ENCODE measurements at places on chromosomes 3 and 15. TPM values are rescaled to one million over a fixed set of nuclear protein-coding genes. Genes with fewer than 3 reads are reported as not detected.

The TGM4 gene
- total RNA-seq, result not detected

GRCh38 chr3:35413483-35413882 lies 225.8 kb upstream of the ARPP21 start:
- H3K27ac ChIP-seq, result no peak overlapping the region
- no peak for DNase-seq
- H3K4me3 ChIP-seq, result no peak overlapping the region
- H3K36me3 ChIP-seq, result no peaks in the 10 kb centered on the region
- 0 out of 2 replicates have a peak, but pooled peaks cover 5% of the 10 kb centered on the region for H3K4me1 ChIP-seq

GRCh38 chr3:193894121-193894863 lies 241.7 kb upstream of the HES1 start:
- H3K27ac ChIP-seq, result no peak overlapping the region
- H3K27me3 ChIP-seq, result no peaks in the 10 kb centered on the region
- no peak overlapping the region for H3K4me3 ChIP-seq

GRCh38 chr15:39466750-39467105 lies 114.2 kb upstream of the THBS1 start:
- no peak for DNase-seq
- peaks cover 4% of the 10 kb centered on the region for H3K4me1 ChIP-seq
- no peak overlapping the region for H3K4me3 ChIP-seq
- no peak overlapping the region for H3K27ac ChIP-seq
- no peaks in the 10 kb centered on the region for H3K27me3 ChIP-seq

GRCh38 chr3:195111319-195111705 lies 159.6 kb downstream of the XXYLT1 start:
- no peak for DNase-seq
- H3K27me3 ChIP-seq, result no peaks in the 10 kb centered on the region
- no peak overlapping the region for H3K4me3 ChIP-seq
- H3K4me1 ChIP-seq, result no peaks in the 10 kb centered on the region

DNA sequence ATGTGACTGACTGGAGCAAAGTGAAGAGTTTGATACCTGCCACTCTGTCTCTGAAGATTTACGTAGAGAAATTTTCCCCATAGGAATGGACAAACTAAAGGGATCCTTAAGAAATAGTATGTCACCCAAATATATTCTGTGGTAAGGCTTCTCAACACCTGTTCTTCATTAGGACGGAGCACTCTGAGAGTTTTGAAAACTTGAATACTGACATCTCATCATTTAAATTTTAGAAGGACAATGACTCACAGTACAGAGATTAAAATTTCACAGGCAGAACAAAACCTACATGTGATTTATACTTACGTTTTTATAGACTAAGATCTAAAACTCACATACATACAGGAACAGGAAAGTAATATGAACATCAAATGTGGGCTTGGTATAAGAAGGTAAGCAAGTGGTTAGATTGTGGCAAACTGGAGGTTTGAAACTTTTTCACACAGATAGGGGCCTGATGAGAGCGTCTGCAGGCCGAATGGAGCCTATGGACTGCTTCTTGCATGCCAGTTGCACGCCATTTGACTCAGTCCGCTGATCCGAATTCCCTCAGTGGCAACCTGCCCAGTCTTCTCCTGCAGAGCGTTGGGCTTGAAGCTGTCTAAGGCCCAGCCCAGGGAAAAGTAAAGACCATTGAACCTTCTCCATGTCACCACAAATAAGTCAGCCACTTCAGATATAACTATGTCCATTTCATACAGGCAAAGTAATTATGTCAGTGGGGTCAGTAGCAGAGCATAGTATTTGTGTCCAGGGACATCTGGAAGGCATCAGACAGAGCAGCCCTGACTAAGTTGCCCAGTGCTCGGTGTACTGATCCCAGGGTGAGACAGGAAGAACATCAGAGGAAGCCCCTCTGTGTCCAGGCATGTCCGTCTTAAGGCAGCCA lies 45.7 kb downstream of the ZBTB38 start:
- no peak overlapping the region for H3K4me3 ChIP-seq
- peaks cover 17% of the 10 kb centered on the region for H3K36me3 ChIP-seq
- no peak for DNase-seq

DNA sequence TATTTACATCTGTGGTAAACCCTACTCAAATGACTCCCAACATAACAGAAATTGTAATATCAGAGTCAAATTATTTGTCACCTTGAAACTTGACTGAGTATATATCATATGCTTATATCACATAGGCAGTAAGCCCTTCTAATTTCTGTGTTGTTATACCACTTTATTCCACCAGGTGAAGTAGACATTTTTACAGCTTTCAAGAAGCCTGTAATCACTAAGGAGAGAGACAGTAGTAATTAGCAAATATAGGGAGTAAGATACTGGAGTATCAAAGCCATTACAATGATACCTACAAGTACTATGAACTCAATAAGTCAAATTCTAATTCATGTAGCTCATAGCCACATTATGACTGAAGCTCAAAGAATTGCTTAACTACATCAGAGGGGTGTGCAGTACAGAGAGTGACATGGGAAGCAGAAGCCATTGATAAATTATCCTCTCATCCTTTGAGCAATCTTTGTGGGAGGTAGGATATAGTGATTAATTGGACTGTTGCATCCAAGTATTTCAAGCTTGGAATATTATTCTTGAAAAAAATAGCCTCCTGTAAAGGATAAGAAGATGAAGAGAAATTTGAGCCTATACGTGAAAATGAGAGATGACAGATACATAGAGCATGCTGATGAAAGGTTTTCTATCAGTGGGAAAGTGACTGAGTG lies 1005.9 kb downstream of the ZPLD1 start:
- H3K4me3 ChIP-seq, result no peak overlapping the region
- H3K4me1 ChIP-seq, result no peaks in the 10 kb centered on the region
- H3K36me3 ChIP-seq, result no peaks in the 10 kb centered on the region
- no peaks in the 10 kb centered on the region for H3K27me3 ChIP-seq
- DNase-seq, result peak; percentile 36

- DNase-seq, result no peak
- H3K27me3 ChIP-seq, result no peaks in the 10 kb centered on the region
- H3K27ac ChIP-seq, result no peak overlapping the region
- no peaks in the 10 kb centered on the region for H3K36me3 ChIP-seq
- no peak overlapping the region for H3K4me3 ChIP-seq
Measured at GRCh38 chr3:20246662-20247061, 60.7 kb upstream of the SGO1 start.

DNA sequence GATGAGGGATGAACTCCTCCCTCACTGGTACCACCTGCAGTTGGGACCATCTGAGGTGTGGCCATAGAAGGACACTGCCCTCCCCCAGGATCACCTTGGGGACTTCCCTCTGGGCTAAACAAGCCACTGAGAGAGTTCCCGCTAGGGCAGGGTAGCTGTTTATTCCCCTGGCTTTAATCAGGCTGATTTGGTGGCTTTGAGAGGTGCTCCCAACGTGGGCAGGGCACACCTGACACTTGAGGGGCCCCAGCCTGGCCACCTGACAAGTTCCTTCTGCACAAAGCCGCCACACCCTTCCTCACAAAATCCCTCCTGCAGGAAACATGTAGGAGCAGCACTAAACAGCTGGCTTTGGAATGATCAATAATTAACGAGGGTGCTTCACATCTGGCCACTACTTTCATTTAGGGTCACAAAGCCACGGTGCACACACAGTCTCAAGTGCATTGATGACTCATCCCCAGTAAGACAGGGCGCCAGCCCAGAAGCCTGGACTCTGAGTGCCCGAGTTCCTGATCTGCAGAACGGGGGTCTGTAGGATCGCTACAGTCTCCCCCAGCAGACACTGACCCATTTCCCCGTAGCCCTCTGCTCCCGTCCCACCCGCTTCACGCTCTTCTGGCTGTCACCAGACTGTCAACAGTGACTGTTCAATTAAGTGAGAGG lies 75.1 kb downstream of the ATP10A start:
- no peak for DNase-seq
- H3K4me1 ChIP-seq, result no peaks in the 10 kb centered on the region
- no peak overlapping the region for H3K27ac ChIP-seq
- no peaks in the 10 kb centered on the region for H3K27me3 ChIP-seq
- no peak overlapping the region for H3K4me3 ChIP-seq
- no peaks in the 10 kb centered on the region for H3K36me3 ChIP-seq

The CACNA1D gene
- total RNA-seq, result not detected

- H3K27me3 ChIP-seq, result no peaks in the 10 kb centered on the region
- H3K27ac ChIP-seq, result no peak overlapping the region
- no peaks in the 10 kb centered on the region for H3K36me3 ChIP-seq
- peaks cover 8% of the 10 kb centered on the region for H3K4me1 ChIP-seq
Measured at GRCh38 chr3:30544812-30545211, 61.6 kb upstream of the TGFBR2 start.

The ZNF620 gene
- total RNA-seq, result 4.6 TPM

The FOXL2NB gene
- total RNA-seq, result 0.23 TPM

DNA sequence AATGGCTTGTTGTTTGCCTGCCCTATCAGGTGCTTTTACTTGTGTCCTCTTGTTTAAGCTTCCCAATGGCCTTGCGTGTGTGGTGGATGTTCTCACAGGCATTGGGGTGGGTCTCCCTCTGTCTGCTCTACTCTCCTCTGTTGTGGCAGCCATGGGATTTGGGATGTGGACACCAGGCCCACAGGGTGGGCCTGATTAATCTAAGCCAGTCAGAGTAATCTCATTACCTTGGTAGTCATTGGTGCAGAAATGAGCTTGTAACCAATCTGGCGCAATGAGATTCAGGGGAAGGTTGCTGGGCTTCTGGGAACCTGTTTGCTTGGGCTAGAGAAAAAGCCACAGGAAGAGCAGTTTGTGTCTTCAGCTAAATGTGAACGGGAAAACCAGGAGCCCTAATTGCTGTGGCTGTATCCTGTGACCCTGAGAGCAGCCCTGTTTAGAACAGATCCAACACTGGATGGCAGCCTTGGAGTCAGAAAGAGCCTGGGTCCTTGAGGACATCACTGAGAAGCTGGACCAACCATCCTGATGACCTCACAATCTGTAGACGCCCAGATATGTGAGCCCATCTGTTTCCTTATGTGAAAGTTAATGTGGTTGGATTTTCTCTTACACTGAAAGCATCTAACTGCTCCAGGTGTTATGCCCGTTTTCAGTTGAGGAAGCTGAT lies 157.3 kb upstream of the UBE2E1 start:
- H3K36me3 ChIP-seq, result no peaks in the 10 kb centered on the region
- no peaks in the 10 kb centered on the region for H3K27me3 ChIP-seq
- no peak overlapping the region for H3K4me3 ChIP-seq
- no peak overlapping the region for H3K27ac ChIP-seq
- no peaks in the 10 kb centered on the region for H3K4me1 ChIP-seq

The RBMS3 gene
- 8.1 TPM for total RNA-seq

The GOLGA8A gene
- 13.5 TPM for total RNA-seq

The IL20RB gene
- total RNA-seq, result 1.0 TPM

DNA sequence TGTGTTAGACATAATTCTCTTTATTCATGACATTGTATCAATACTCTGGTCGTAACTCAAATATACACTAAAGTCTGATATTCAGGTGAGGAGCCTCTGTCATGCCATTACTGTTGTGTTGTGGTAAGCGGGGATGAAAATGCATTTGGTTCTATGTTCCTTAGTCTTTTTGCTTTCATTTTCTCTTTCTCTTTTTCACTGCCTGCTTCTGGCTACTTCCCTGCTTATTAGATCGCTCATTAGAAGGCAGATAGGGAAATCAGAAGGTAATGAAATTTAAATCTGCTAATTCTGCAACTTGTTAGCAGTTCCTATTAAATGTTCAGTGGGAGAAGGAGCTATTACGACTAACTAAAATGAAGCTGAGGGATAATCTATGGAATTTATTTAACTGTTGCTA lies 345.0 kb downstream of the GRM7 start:
- H3K36me3 ChIP-seq, result no peaks in the 10 kb centered on the region
- no peak overlapping the region for H3K4me3 ChIP-seq
- H3K27ac ChIP-seq, result no peak overlapping the region
- no peak for DNase-seq

The GCNT3 gene
- 0.08 TPM for total RNA-seq

DNA sequence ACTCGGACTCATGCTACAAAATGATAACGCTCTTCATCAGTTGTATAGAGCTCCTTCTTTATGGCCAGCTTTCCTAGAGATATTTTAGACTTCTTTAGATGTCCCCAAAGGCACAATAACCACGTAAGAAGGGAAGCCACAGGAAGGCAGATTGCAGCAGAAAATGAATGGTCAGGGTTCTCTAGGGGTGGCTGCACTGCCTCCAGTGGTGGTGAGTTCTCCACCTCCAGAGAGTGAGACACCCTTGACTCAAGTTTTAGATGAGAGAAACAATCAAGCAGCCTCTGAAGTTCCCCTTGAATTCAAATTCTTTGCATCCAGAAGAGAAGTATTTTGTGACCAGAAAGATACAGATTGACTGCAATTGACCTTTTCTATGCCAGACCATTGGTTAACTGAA lies 191.5 kb downstream of the TP63 start:
- no peak for DNase-seq
- no peaks in the 10 kb centered on the region for H3K27me3 ChIP-seq
- H3K36me3 ChIP-seq, result no peaks in the 10 kb centered on the region
- H3K4me3 ChIP-seq, result no peak overlapping the region
- no peak overlapping the region for H3K27ac ChIP-seq

DNA sequence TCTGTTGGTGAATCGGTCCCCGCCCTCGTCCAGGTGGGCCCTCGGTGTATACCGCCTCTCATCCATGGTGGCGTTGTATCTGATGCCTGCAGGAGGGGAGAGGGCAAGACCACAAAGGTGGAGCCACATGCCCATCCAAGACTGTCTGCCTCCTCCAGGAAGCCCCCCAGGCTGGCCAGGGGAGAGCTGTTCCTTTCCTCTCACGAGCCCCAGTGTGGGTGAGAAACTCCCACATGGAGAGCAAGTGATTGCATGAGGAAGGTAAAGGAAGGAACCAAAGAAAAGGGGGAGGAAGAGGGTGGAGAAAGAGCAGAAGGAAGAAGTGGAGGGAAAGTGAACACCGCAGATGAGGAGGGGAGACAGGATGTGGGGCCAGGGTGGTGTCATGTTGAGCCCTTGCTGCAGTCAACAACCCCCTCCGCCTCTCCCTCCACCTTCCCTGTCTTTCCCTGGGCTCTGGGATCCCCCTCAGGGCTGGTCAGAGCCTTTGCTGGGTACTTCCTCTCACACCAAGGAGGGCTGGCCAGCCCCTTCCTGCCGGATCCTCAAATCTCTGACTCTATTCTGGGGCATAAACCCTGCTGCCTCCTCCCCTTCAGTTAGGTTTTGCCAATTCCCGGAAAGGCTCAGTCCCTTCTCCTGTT lies 49.3 kb downstream of the FEM1B start:
- peaks cover 27% of the 10 kb centered on the region for H3K27me3 ChIP-seq
- H3K4me3 ChIP-seq, result no peak overlapping the region
- H3K27ac ChIP-seq, result no peak overlapping the region
- DNase-seq, result no peak
- no peaks in the 10 kb centered on the region for H3K36me3 ChIP-seq

DNA sequence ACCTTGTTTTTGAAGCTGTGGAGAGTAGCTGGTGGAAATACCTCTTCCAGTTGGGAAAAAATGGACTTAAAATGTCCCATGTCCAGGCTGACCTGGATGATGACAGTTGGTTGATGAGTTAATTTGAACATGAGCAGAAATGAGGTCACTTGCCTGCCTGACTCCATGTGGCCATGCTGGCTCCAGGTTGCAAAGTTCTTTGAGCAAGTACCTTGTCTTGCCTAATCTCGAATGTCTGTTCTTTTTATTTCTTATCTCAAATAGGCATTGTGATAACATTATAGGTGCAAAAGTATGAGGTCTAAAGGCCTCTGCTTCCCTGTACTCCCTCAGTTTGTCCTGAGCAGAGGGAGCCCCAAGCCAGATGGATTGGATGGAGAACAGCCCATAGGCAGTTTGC lies 9.0 kb downstream of the MAPKBP1 start:
- no peak overlapping the region for H3K4me3 ChIP-seq
- no peaks in the 10 kb centered on the region for H3K36me3 ChIP-seq
- no peak overlapping the region for H3K27ac ChIP-seq
- DNase-seq, result no peak
- no peaks in the 10 kb centered on the region for H3K27me3 ChIP-seq
- peaks cover 18% of the 10 kb centered on the region for H3K4me1 ChIP-seq

GRCh38 chr3:109149078-109149477 lies 12.6 kb downstream of the C3orf85 start:
- no peak overlapping the region for H3K27ac ChIP-seq
- H3K4me1 ChIP-seq, result no peaks in the 10 kb centered on the region
- no peaks in the 10 kb centered on the region for H3K36me3 ChIP-seq
- no peak overlapping the region for H3K4me3 ChIP-seq
- DNase-seq, result no peak
- no peaks in the 10 kb centered on the region for H3K27me3 ChIP-seq
